ENCODE measurements at places on chromosomes 13 and 19.

GRCh38 chr13:87669379-87669978, 1.7 kb upstream of the SLITRK5 start:
- DNase-seq: no peak

- DNase-seq: no peak
Observed at GRCh38 chr19:18278521-18279265, 2.7 kb downstream of the JUND start.

GRCh38 chr19:47542030-47542475, 27.2 kb upstream of the NAPA start:
- DNase-seq: no peak

DNA sequence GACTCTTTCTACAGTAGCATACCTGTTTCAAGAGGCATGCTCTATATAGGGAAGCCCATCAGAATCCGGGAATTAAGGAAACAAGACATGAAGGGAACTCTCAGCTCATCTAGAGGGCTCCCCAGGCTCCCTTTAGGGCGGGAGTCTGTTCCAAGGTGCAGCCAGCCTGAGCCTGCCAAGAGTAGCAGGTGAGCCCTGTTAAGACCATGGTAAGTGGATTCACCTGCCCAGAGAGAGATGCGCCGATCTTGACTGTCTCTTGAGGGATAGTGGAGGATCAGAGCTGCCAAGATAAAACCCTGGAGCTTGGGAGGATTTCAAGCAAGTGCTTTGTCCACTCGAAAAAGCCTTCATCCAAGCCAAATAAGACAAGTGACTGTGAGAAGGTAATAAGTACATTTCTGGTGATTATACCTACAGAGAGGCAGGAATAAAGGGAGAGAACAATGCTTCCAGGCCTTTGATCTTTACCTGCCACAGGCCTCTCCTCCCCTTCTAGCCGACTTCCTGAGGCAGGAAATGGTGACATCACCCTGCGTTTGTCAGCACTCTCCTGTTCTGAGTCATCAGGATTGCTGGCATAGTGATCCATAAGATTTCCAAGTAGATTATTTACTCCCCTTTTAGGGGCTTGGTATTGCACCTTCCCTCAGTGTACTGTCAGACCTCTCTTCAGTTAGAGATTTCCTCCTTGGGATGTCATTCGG, 31.5 kb downstream of the KLF5 start:
- no peak for DNase-seq

GRCh38 chr19:17519967-17520366, 8.5 kb downstream of the PGLS start:
- no peak for DNase-seq

DNA sequence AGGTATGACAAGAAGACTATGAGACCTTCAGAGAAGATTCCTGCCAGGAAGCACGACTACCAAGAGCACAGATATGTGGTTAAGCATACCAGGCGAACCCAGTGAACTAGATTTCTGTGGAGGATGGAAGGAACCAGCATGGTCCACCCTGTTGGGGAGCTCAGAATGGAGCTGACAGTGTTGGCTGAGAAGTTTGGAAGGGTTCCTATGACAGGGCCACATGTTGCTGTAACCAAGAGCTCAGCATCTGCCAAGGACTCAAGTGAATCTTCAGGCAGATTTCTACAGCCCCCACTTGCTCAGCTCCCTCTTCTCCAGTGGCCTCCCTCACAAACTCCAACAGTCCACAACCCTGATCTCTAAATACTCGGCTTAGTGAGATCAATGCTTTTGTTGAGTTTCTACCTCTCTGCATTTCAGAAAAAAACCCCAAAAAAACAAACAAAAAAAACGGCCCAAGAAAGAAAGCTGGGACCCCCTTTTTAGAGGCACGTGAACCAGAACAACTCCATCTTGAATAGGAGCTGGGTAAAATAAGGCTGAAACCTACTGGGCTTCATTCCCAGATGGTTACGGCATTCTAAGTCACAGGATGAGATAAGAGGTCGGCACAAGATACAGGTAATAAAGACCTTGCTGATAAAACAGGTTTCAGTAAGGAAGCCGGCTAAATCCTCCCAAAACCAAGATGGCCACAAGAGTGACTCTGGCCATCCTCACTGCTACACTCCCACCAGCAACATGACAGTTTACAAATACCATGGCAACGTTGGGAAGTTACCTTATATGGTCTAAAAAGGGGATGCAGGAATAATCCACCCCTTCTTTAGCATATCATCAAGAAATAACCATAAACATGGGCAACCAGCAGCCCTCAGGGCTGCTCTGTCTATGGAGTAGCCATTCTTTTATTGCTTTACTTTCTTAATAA, 691.1 kb downstream of the UQCRFS1 start:
- no peak for DNase-seq

DNA sequence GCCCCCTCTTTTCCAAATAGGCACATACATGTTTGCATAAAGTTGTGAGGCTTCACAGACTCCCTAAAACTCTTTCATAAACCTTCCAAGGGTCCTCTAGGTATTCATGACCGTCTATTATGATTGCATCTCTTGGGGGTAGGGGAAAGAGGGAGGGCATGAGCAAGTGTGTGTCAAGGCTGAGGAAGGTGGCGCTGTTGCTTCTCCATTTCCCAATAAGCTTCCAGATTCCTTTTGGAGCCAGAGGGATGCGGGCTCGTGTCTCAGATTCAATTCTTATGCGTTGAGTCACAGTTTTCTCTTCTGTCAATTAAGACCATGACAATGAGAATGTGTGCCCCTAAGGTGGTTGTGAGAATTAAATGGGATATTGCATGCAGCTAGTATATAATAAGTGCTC, 51.0 kb upstream of the CYP2A7 start:
- no peak for DNase-seq

DNA sequence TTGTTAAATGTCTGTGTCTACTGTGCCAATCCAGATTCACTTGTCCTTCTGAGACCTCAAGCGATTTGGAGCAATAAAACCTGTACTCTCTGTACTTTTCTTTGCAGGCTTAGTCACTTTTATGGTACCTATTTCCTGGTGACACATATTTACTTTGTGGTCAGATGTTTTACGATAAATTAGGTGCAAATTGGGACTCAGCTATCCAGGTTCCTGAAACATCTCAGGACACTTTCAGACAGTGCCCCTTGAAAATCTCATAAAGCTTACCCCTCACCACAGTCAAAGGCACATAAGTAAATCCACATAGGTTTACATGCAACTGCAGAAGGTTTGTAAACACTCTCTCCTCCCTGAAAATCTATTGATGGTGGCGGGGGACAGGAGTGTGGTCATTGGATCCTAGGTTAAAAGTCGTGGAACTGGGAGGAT, 438.8 kb downstream of the EFNB2 start:
- no peak for DNase-seq

DNA sequence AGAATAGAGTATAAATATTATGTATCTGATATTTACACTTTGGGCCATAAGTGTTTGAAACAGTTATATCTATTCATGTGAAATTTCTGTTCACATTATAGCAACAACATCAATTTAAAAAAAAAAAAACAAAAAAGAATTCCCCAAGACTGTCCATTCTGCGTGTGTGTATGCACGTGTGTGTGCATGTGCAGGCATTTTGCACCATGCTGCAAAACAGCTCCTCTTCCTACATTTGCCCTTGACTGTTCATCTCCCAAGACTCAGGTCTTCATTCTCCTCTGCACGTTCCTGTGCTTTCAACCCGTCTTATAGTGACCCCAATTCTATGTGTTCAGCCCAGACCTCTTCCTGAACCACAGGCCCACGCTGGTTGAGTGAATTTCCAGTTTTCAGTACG, 149.4 kb downstream of the SHISA2 start:
- DNase-seq: no peak

DNA sequence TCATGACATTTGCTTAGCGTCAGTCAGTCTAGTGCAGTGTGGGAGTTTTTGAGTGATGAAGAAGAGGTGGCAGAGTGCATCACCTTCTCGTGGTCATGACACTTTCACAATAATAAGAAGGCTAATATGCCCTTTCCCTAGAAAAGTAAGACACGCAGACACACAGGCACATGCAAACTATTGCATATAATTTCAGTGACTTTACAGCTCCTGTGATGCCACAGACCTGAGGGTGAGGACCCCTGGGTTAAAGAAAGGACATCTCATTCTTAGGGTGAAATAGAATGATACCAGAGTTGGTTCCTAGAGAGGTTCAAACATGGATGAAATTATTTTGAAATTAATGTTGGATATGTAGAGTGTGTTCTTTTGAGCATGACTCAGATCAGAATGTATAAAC, 300.3 kb downstream of the GPC5 start:
- no peak for DNase-seq

DNA sequence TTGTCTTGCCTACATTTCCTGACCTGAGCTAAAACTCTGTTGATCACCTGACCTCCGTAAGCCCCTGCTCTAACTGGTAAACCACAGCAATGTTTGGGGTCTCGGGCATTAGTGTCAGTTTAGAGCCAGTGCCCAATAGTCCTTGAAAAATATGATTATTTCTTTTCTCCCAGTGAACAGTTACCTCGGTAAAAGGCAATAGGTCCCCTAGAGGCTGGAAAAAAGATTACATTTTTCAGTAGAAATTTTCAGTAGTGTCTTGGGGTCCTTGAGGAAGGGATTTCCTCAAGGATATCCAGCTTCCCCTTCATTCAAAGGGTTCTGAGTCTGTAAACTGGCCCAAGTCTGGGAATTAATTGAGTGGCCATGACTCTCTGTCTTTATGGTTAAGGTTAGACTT, 177.5 kb downstream of the SLC7A1 start:
- no peak for DNase-seq

GRCh38 chr19:45045671-45046353, 7.0 kb downstream of the CLASRP start:
- DNase-seq: no peak

DNA sequence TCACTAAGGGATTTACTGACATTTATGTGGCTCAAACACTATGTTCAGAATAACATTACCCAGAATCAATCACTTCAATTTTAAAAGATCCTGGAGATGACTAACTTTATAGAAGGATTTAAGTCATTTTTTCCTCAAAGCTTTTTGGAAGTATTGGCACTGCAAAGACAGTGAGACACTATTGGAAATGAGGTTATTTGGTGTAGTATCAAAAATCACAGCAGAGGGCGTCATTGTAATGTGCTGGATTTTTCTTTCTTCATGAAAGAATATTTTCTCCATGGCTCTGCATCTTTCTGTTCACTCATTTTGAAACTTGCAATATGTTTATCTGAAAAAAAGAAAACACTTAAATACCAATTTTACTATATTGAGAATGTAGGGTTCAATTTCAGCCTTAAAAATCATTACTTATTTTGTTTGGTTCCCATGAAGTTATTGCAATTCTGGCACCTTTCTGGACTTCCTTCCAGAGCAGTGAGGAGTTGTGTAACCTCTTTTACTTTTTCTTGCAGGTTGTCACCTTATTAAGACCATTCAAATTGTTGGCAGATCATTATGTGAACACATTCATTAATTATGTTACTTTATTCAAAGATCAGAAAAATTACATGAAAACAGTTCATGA, 3.7 kb upstream of the CSNK1A1L start:
- no peak for DNase-seq
